Natural killer cell treated with Interleukin-12 subunit alpha and Interleukin-12 subunit beta and Interleukin-15 and Interleukin-18, amount 100 ng/mL, for 72 hours (primary cell): ENCODE measurements at places on chromosomes 2 and 18.

DNA sequence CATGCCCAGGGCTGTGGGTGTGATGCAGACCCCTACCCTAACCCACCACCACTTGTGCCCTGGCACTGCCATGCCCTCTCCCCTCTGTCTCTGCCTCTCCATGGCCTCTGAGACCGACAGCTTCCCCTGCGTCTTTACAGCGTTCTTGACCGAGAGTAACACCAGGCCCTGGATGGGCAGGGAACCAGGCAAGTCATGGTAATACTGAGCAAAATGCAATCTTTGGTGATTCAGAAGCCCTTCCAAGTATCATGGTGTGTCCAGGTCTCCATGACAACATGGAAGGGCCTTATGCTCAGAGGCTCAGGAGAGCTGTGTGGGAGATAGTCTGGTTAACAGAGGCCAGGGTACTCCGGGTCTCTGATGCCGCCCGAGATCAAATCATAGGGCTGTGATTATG is 176.1 kb downstream of the KLHL29 start:
- no peaks in the 10 kb centered on the region for H3K4me1 ChIP-seq
- no peaks in the 10 kb centered on the region for H3K27me3 ChIP-seq
- H3K4me3 ChIP-seq: no peak overlapping the region
- H3K27ac ChIP-seq: no peak overlapping the region
- DNase-seq: no peak
- H3K36me3 ChIP-seq: no peaks in the 10 kb centered on the region

- H3K27me3 ChIP-seq: no peaks in the 10 kb centered on the region
- H3K36me3 ChIP-seq: no peaks in the 10 kb centered on the region
- no peaks in the 10 kb centered on the region for H3K4me1 ChIP-seq
- DNase-seq: no peak
- no peak overlapping the region for H3K4me3 ChIP-seq
- H3K27ac ChIP-seq: no peak overlapping the region
Measured at GRCh38 chr2:43790147-43790546, 16.3 kb downstream of the DYNC2LI1 start.

DNA sequence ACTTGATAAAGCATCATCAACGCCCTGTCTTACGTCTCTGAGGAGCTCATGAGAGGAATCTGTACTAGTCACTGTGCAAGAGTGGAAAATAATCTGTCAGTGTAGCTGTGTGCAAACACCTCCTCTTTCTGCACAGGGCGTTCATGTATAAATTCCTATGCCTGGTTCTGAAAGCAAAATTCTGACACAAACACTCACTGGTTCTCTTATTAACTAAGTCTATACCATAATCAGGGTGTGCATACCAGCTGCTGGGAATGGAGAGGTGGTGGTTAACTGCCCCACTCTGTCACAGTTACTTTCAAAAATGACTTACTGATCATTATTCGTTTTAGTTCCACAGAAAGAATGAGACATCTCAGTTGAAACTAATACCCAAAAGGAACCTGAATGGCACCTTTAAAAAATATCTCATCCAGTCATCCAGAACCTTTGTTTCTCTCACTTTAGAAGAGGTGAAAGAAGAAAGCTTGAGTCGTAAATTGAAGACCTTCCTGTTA is 35.7 kb downstream of the STK39 start:
- peaks cover 54% of the 10 kb centered on the region for H3K4me1 ChIP-seq
- DNase-seq: no peak
- no peaks in the 10 kb centered on the region for H3K27me3 ChIP-seq
- no peaks in the 10 kb centered on the region for H3K36me3 ChIP-seq
- peak overlapping the region; percentile 48 for H3K27ac ChIP-seq
- H3K4me3 ChIP-seq: peak overlapping the region; percentile 65

- H3K4me3 ChIP-seq: no peak overlapping the region
- peaks cover 4% of the 10 kb centered on the region for H3K36me3 ChIP-seq
- H3K27ac ChIP-seq: no peak overlapping the region
- DNase-seq: no peak
Measured at GRCh38 chr18:42222557-42222956, 267.5 kb downstream of the PIK3C3 start.
